ENCODE measurements at places on chromosomes 16 and 17.

- no peak for DNase-seq
These were observed 5.6 kb upstream of the RBL2 start for GRCh38 chr16:53428681-53429080.

DNA sequence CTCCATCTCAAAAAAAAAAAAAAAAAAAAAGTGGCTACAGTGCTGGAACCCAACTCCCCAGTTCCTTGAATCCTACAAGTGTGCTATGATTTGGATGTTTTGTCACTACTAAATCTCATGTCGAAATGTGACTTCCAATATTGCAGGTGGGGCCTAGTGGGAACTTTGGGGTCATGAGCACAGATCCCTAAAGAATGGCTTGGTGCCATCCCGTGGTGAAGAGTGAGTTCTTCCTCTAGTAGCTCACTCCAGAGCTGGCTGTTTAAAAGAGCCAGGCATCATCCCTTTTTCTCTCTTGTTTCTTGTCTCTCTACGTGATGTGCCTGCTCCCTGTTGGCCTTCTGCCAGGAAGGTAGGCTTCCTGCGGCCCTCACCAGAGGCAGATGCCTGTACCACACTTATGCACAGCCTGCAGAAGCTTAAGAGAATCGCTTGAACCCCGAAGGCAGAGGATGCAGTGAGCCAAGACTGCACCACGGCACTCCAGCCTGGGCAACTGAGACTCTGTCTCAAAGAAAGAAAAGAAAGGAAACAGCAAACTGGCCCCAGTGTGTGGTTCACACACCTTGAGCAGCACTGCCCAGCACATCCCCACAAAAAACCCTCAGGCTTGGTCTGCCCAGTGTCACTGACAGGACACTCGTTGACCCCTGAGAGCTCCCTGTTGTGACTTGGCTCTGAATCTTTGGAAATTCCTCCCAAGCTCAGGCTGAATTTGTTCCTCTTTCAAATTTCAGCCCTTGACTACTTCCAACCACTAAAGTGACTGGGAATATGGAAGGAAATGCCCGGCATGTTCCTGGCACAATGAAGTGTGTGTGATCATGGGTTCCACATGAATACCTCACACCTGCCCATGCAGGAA lies 3.1 kb downstream of the MT1E start:
- no peak for DNase-seq

DNA sequence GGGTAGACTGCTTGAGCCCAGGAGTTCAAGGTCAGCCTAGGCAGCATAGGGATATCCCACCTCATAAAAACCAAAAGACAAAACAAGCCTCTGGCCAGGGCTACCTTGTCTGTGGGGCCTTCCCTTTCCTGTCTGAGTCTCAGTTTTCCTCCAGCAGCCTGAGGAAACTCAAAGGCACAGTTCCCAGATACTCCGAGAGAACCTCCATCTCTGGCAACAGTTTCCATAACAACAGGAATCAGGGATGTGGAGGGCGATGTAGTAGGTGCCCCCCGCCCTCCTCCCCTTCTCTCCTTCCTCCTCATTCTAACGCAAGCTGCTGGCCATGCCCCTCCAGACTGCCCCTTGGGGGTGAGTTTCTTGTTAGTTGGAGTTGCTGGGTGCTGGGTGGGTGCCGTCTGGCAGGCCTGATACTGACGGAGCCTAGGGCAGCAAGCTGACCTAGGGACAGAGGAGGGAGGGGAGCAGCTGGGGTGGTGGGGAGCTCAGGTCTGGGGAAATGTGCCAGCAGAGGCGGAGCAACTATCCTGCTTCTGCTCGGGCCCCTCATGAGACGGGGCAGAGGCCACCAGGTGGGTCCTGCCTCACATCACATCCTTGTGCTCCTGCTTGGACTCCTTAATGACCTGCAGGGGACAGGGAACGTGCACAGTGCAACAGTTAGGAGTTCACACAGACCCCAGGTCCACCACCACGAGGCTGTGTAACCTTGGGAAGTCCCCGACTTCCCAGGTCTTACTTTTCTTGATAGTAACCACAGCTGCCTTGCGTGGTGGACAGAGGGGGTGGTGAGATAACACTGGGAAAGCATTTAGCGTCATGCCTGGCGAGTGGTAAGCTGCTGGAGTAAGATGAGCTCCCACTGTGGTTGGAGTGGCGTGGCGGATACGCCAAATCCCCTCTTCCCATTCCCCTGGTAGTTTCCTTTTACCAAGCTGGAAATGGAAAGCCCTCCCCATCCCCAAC lies 7.8 kb upstream of the EFTUD2 start:
- DNase-seq: no peak

DNA sequence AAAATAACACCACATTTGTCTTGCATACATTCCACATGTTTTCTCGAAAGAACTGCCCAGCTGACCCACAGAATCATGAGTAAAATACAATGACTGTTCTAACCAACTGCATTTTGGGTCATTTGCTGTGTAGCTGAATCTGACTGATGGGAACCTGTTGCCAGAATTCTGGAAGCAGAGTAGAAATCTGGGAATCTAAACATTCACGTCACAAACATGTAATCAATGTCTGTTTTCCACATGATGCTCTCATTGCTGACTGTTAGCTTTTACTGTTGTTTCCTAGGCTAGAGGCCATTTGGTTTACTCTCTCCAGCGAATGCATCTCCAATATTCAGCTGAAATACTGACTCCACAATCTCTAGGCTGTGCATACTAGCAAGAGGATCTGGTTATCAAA lies 710.1 kb downstream of the KCNJ2 start:
- no peak for DNase-seq

Data from activated CD4-positive, alpha-beta T cell treated with anti-CD3 and anti-CD28 coated beads, Interleukin-10, Interleukin-2, amounts not matched to agents 100 ng/mL and 50 ng/mL, durations not matched to agents 16 hours and 8 hours (primary cell).